Fibroblast of skin of scalp (primary cell): ENCODE measurements at places on chromosomes 7 and 10.

DNA sequence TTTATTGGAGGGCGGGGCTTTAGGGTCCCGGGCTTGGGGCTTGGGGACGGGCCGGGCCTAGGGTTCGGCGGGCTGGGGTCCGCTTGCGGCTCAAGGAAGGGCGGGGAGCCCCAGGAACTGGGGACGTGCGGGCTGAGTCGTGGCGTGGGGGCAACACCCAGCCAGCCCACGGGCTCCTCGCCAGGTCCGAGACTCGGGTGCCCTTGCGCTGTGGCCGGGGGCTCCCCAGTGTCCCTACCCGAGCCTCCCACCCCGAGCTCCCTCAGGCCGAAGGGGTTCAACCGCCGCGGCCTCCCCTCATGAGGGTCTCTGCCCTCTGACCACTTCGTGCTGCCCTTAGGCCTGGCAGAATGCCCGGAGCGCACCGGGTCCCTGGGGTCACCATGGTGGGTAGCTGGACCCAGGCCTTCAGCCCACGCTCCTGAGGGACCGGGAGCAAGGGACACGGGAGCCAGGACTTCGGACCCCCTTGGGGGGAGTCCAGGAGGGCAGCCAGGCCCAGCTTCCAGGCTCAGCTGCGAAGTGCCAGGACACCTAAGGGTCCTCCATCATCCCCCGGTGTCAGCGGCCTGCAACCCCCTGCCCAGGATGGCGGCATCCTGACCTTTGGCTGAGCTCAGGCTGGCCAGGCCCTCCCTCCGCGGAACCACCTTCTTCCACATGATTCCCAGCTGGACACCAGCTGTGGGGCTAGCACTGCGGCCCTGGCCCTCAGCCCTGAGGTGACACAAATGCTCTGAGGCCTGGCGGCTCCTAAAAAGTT is 524 bp upstream of the FUOM start:
- no peak for DNase-seq

- DNase-seq, result no peak
Observed at GRCh38 chr10:114291076-114291475, 52.0 kb downstream of the VWA2 start.

- peak; percentile 8 for DNase-seq
Observed at GRCh38 chr7:22238354-22239311, 118.3 kb downstream of the RAPGEF5 start.

GRCh38 chr10:105288026-105288425 is 646.9 kb downstream of the SORCS3 start:
- no peak for DNase-seq

GRCh38 chr10:35172146-35172545 is 45.5 kb downstream of the CREM start:
- no peak for DNase-seq

DNA sequence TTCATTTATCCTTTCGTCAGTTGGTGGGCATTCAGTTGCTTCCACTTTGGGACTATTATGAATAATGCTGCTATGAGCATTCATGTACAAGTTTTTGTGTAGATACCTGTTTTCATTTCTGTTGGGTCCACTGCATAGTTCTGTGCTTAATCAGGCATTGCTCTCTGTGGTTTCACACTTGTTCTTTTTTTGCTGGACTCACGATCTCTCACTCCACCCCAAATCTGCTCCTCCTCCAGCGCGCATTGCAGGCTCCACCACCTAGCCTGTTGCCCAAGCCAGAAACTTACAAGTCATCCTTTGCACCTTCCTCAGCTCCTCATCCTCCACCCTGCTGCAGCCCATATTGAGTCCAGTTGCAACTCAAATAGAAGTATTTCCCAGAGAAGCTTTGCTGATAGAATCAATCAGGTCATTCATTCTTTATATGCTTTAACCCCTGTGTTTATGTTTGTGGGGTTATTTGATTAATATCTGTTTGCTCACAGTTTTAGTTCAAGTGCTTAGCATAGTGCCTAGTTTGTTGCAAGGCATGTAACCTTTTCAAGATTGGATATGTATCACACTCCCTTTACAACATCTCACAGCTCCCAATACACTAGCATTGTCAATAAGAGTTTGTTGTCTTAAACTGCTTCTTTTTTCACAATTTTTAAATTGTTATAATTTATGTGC is 16.6 kb upstream of the AFAP1L2 start:
- DNase-seq, result no peak

GRCh38 chr10:24720096-24720495 is 3.6 kb downstream of the ARHGAP21 start:
- no peak for DNase-seq

DNA sequence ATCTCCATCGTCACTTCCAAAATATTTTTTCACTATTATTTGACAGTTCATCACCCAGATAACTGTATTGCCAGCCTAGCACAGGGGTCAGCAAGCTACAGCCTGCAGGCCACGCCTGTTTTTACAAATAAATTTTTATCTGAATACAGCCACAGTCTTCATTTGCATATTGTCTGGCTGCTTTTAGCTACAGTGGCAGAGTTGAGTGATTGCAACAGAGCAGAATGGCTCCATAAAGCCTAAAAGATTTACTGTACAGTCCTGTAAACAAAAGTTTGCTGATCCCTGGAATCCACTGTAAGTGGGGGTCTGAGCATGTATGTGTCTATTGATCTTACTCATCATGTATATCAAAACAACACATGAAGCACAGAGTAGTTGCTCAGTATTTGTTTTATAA is 45.9 kb upstream of the GNAI1 start:
- no peak for DNase-seq
